ENCODE measurements at places on chromosomes 11 and 22.

DNA sequence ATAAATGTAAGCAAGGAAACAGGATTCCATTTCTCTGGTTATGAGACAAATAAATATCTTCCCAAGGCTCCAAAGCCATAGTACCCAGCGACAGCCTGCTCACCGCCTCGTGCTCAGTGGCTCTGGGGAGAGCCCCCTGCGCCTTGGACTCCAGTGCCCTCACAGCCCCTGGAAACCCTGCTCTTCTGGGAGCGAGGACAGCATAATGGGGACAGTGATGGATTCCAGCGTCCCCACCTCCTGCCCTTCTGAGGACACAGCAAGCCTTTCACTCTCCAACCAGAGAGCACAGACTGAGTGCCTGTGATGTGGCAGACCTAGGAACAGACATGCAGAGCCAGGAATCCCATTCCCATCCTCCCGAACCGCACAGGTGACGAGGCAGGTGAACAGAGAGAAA is 660.8 kb downstream of the TBC1D22A start:
- no peak for DNase-seq

DNA sequence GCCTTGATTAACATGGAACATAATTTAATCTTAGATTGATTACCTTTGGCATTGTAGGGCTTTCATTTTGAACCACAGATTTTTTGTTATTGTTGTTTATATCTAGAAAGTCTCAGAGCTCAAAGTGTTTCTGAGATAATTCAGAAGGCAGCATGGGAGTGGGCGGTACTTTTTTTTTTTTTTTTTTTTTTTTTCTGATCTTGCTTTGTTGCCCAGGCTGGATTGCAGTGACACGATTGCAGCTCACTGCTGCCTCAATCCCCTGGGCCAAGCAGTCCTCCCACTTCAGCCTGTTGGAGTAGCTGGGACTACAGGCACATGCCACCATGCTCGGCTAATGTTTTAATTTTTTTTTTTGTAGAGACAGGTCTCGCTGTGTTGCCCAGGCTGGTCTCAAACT is 21.5 kb downstream of the CAT start:
- DNase-seq: no peak

- DNase-seq: no peak
Observed at GRCh38 chr22:44001521-44001920, 22.6 kb upstream of the PARVB start.

DNA sequence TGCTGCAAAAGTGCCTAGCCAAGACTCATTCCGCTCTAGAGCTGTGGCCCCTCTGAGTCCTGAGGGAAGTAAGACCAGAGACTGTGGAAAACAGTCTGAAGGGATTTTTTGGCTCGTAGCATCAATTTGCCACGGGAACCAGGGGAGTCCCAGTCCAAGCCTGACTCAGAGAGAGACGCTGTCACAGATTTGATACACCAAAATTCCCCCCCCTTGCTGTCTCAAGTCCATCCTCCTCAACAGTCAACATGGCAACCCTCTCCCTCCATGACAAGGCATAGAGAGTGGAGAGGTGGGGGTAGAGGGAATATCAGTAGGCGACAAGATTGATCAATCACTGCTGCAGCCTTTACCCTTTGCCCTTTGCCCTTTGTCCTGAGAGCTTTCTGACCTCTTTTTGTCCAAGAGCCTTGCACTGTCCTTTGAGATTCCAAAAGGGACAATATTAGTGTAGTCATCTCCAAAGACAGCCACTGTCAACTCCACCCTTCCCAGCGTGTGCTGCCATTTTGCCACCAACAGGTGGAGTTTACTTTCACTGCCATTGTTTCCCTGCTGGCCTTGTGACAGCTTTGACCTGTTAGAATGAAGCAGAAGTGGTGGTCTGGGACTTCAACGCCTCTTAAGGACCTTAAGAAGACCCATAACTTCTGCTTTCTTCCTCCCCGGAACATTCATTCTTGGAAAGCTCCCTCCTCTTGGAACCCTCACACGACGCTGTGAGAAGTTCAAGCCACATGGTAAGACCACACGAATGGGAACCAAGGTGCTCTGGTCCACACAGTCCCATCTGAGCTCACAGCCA is 7.3 kb downstream of the SLC15A3 start:
- no peak for DNase-seq

GRCh38 chr22:17057959-17058814 is 26.6 kb upstream of the IL17RA start:
- no peak for DNase-seq

DNA sequence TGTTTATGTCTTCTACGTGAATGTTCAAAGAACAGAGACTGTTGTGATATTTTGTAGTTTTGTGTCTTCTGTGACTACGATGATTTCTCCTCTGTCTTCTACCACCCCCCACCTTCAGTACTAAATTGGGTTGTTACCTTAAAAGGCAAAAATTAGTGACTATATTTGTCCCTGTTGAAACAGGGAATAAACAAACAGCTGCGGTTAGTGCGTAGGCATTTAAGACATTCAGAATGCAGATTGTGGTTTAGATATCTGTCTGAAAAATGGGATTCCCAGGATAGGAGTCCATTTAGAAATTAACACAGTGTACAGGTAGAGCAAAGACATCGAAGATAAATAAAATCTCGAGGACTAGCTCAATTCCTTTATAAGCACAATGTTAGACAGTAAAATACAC is 15.6 kb upstream of the ARHGAP42 start:
- no peak for DNase-seq

DNA sequence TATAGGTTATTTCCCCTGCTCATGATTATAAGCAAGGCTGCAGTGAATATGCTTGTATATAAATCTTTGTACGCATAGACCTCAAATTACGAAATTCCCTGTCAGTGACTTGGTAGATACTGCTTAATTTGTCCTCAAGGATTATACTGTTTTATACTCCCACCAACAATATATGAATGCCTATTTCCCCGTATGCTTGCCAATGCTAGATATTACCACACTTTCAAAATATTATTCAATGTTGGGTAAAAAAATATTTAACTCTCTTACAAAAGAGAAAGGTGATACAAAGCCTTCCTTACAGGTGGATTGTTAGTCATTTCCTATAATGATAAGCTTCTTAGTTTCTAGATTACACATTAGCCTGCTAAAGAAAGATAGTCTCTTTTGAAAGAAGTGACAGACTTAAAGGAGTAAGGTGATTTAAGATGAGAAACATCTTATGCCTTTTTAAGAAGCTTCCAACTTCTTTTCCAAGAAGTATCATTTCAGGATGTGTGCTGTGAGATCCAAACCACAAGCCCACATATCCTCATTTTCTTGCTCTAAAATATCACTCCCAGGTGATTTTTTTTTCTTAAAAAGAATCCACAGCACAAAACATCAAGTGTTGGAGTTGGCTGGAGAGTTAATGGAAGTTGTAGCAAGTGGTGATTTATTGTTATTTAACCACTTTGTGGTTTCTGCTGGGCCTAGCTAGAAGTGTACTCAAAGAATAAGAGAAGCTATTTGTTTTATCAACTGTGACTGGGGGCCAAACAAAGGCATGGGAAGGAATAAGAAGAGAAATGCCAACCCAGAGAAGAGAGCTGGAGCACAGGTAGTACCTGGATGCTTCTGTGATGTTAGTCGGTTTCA is 59.2 kb downstream of the BARX2 start:
- no peak for DNase-seq

- DNase-seq: no peak
Observed at GRCh38 chr11:130744794-130745193, 171.5 kb downstream of the SNX19 start.

GRCh38 chr22:17162731-17163130 is 3.7 kb upstream of the HDHD5 start:
- no peak for DNase-seq

All from caudate nucleus (tissue), 63 donors.